ENCODE measurements at places on chromosomes 1 and 21. TPM values are rescaled to one million over a fixed set of nuclear protein-coding genes. Genes with fewer than 3 reads are reported as not detected.

DNA sequence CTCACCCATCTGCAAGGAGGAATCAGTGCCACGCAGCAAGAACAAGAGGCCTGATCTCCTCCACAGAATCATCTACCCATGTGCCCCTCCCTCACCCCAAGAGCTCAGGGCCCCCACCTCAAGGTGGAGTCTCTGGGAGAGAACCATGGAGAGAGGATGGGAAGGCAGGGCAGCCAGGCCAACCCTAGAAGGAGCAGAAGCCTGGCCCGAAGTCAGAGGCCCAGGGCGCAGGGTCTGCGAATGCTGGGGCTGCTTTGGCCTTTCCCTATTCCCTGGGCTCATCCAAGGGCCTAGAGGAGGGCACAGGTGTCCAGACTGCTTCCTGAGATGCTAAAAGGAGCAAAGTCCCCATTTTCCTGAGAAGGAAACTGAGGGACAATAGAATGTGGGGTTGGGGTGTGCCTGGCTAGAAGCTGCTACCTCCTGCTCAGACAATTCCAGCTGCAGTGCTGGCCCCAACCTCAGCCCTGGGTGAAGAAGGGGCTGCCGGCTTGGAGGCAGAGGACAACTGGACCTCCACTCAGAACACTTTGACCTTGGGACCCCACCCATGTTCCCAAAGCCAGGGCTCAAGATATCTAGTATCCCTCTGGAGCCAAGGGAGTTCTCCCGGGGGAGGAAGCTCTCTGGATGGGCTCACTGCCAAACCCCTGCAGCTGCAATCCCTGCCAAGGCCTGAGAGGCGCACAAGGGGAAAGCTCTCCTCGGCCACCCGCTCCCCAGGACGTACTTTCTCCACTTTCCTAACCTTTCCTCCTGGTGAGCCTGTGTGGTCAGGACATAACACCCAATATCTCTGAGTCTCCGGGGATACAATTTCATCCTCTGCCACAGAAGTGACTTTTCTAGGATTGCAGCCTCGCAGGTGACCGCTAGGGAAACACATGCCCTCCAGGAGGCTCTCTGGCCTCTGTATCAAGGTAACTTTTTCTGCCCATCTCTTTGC is 16.6 kb upstream of the LEMD1 start:
- peak overlapping the region; percentile 37 for H3K27ac ChIP-seq
- no peak overlapping the region for H3K4me3 ChIP-seq
- no peaks in the 10 kb centered on the region for H3K27me3 ChIP-seq
- H3K4me1 ChIP-seq, result peaks cover 57% of the 10 kb centered on the region
- DNase-seq, result peak; percentile 37
- no peaks in the 10 kb centered on the region for H3K36me3 ChIP-seq

- H3K4me3 ChIP-seq, result no peak overlapping the region
- H3K4me1 ChIP-seq, result no peaks in the 10 kb centered on the region
- no peak overlapping the region for H3K27ac ChIP-seq
- H3K36me3 ChIP-seq, result no peaks in the 10 kb centered on the region
These were observed 29.8 kb upstream of the TADA1 start for GRCh38 chr1:166905900-166906299.

DNA sequence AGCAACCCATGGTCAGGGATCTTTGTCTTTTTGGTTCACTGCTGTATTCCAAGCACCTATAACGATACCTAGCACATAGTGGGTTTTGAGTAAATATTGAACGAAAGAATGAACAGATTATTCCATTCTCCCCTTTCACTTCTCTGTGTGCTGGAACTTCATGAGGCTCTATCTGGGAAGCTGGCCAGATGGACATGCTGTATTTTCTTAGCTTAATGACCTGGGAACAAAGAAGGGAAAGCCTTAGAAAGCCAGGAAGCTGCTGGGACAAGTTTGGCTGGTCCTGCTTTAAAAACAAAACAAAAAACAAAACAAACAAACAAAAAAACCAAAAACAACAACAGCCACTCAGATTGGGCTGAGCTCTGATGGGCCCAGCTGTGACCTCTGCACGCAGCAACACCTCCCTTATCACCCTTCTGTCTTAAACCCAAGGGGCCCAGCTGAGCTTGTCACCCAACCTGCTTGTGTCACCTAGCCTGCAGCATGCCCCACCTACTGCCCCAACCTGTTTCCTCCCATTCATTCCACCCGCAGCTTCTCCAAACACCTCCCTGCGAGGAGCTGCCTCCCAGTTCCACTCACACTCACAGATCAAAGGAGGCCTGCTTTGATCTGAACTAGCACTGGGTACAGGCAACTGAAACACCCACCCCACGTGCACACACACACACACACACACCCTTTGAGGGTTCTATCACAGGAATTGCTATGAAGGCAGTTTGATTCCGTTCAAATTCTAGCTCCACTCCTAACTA is 37.1 kb downstream of the SLC30A1 start:
- DNase-seq, result no peak
- no peak overlapping the region for H3K4me3 ChIP-seq
- no peak overlapping the region for H3K27ac ChIP-seq
- H3K27me3 ChIP-seq, result no peaks in the 10 kb centered on the region
- no peaks in the 10 kb centered on the region for H3K4me1 ChIP-seq
- H3K36me3 ChIP-seq, result no peaks in the 10 kb centered on the region

DNA sequence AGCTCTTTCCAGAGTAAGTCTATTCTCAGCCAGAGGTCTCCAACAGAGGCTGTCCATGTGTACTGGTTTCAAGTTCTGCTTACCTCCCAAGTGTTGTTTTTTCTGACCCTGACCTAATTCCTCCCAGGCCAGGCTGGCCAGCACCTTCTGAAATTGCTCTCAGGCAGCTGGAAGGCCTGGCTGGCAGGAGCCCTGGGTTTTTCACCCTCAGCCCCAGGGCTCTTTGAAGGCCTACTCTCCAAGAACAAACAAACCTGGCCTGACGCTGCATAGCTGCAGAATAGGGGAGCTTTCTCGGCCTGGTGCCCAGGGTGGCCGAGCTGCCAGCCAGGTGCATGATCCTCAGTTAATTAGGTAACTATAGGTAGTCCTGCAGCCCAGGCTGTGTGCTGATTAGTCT is 147.5 kb downstream of the CACNA1E start:
- H3K36me3 ChIP-seq, result no peaks in the 10 kb centered on the region
- H3K27me3 ChIP-seq, result no peaks in the 10 kb centered on the region
- peak; percentile 37 for DNase-seq
- H3K4me1 ChIP-seq, result peaks cover 14% of the 10 kb centered on the region
- no peak overlapping the region for H3K4me3 ChIP-seq
- H3K27ac ChIP-seq, result no peak overlapping the region

DNA sequence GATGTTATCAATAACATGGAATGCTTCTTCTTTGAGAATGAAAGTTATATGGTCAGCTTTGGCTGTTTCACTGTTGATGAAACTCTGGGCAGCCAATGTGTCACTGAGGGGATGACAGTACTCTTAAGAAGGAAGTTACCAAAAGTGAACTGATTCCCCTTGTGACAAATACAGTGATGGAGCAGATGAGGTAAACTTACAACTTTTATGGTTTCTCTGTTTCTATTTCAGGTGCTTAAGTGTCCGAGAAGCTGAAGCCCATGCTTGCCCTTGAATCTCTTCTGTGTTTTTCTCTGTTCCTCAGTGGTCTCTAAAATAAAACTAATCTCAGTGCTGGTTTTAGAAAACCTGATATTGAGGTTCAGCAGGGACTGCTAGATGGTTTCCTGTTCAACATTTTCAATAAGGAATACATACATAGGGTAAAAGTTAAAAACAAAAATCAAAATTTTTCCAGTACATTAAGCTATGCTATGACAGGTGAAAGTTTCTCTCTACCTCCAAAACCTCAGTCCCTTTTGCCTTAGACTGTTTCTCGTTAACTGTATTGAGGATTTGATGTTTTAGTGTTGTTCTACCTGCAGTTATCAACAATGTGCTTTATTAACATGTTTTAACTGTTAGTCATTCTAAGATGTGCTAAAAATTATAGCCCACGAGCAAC is 454.4 kb upstream of the ADGRL4 start:
- H3K27ac ChIP-seq, result no peak overlapping the region
- no peaks in the 10 kb centered on the region for H3K36me3 ChIP-seq
- no peaks in the 10 kb centered on the region for H3K27me3 ChIP-seq
- no peaks in the 10 kb centered on the region for H3K4me1 ChIP-seq
- no peak overlapping the region for H3K4me3 ChIP-seq
- no peak for DNase-seq

DNA sequence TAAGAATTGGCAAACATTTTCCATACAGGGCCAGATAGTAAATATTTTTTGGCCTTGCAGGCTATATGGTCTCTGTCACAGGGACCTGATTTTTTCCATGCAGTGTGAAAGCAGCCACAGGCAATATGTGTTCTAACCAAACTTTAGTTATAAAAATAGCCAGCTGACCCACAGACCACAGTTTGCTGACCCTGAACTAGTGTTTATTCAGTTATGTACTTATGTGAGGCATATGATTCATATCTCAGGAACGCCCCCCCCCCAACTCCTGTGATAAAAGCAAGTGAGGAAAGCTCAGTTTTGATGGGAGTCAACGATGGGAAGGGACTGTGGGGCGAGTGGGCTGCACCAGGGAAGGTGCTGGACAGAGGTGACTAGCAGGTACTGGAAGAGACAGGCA is 80.1 kb downstream of the HMGB4 start:
- H3K27ac ChIP-seq, result no peak overlapping the region
- no peaks in the 10 kb centered on the region for H3K36me3 ChIP-seq
- DNase-seq, result no peak
- no peaks in the 10 kb centered on the region for H3K4me1 ChIP-seq
- H3K27me3 ChIP-seq, result no peaks in the 10 kb centered on the region

- H3K27ac ChIP-seq, result peak overlapping the region; percentile 62
- H3K4me3 ChIP-seq, result no peak overlapping the region
- no peaks in the 10 kb centered on the region for H3K27me3 ChIP-seq
- peaks cover 42% of the 10 kb centered on the region for H3K4me1 ChIP-seq
- H3K36me3 ChIP-seq, result no peaks in the 10 kb centered on the region
These were observed 10.7 kb downstream of the SH2D2A start for GRCh38 chr1:156805766-156806511.

DNA sequence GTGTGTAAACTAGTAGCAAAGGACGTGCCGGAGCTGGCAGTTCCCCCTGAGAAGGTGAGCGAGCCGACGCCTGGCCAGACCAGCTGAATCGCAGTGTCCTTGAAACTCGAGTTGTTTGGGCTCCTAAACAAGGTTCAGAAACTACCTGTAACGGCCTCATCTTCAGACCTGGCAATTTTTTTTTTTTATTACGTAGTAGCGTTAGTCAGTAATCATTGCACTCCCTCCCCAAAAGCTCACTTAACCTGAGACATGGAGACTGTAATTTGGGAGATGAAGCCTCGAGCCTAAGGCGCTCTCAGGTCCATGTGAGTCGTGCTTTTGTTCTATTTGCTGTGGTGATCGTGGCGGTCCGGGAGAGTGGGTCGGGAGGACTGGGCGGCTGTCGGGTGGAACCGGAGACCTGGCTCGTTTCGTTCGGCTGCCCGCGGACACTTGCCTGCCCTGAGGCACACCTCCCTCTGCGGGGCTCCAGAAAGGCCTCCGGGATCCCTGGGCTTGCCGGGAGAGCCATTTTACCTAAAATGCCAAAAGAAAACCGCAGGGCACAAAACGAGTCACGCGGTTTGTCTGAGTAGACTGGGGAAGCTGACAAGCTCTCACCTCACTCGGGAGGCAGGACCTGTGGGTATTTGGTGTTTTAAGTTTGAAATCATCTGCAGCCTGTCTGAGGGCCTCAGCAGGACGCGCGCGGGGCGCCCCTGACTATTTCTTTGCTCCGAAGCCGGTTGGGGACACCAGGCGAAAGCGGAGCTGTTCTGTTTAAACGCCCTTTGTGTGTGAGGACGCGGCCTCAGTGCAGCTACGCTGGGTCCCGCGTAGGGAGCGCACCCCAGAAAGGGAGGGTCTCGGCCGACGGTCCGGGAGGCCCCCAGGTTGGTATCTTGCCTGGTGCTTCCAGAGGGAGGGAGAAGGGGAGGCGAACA is 722 bp downstream of the LHX8 start:
- no peaks in the 10 kb centered on the region for H3K36me3 ChIP-seq
- peaks cover 95% of the 10 kb centered on the region for H3K27me3 ChIP-seq

DNA sequence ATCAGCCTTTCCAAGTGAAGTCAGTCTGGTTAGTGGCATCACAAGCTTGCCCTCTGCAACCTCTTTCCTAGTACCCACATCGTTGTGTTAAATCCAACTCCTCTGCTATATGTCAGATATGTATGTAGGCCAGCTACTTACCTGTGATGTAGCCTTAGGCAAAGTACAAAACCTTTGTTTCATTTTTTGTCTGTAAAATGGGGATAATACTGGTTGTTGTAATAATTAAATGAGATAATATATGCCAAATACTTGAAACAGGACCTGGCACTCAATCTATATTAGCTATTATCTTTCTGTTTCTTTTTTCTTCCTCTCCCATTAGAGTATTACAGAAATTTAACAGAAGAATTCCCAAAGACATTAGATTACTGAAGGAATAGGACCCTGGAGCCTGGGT is 1.2 kb downstream of the PCP4L1 start:
- H3K4me1 ChIP-seq, result peaks cover 4% of the 10 kb centered on the region
- peaks cover 46% of the 10 kb centered on the region for H3K27me3 ChIP-seq
- H3K36me3 ChIP-seq, result no peaks in the 10 kb centered on the region
- H3K4me3 ChIP-seq, result no peak overlapping the region
- H3K27ac ChIP-seq, result no peak overlapping the region
- no peak for DNase-seq

Gene CCDC27
- not detected for total RNA-seq

Gene KRTAP21-2
- not detected for total RNA-seq

Gene ZSWIM5
- 1.3 TPM for total RNA-seq

Gene LENEP
- not detected for total RNA-seq
